Skeletal muscle cell (primary cell): ENCODE measurements at places on chromosomes 5 and 9.

GRCh38 chr9:98940276-98940675, 3.4 kb upstream of the COL15A1 start:
- no peak for DNase-seq

DNA sequence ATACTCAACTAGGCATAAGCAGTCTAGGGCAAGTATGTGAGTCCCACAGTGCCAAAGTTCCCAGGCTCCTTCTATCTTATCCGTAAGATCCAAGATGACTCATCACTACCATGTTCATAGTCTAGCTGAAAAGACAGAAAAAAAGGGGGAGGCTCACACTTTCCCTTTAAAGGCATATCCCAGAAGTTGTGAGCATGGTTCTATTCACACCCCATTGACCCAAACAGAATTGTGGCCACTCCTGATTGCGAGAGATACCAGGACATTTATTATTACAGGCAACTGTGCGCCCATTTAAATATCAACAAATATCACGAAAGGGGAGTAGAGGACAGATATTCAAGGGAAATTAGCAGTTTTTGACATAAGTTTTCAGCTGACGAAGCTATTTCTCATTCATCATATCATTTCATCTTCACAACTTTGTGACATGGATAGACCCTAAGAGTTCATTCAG, 8.1 kb upstream of the PFDN1 start:
- peak; percentile 76 for DNase-seq

DNA sequence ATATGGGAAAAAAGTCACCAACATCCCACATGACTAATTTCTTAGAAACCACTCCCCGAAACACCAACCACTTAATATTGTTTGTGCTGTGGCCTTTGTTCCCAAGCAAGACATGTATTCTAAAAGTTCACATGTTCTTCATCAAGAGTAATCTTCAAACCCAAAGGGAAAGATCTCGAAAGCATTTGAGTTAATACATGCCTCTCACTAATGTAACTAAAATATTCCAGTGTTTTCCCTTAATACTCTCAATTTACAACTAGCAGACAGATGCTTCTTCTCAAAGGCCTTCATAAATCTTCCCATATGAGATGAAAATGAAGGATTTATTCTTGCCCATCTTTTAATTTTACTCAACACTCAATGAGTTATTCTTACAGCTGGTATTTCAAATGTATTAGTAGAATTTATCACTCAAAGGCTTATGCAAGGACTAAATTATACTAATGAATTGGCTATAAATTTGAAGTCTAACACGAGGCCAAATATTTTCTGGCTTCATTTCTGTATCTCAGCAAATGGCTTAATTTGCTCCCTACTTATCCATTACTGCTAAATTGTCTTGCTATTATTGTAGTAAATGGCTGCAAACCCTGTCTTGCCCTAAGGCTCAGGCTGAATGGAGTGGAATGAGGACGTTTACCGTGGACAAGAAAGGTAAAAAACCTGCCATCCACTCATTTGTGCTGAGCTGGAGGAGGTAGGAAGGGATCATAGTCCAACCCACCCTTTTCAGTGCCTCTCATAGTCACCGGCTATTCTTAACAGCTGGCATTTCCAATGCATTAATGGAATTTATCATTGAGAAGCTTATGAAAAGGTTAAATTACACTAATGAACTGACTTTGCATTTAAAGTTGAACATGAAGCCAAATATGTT, 474.4 kb downstream of the RASEF start:
- DNase-seq = no peak

- no peak for DNase-seq
Observed at GRCh38 chr9:636931-637591, 204.4 kb upstream of the DMRT1 start.
